ENCODE measurements at places on chromosomes 1 and 21.

- no peak for DNase-seq
These were observed 14.7 kb downstream of the XCL1 start for GRCh38 chr1:168591066-168591465.

DNA sequence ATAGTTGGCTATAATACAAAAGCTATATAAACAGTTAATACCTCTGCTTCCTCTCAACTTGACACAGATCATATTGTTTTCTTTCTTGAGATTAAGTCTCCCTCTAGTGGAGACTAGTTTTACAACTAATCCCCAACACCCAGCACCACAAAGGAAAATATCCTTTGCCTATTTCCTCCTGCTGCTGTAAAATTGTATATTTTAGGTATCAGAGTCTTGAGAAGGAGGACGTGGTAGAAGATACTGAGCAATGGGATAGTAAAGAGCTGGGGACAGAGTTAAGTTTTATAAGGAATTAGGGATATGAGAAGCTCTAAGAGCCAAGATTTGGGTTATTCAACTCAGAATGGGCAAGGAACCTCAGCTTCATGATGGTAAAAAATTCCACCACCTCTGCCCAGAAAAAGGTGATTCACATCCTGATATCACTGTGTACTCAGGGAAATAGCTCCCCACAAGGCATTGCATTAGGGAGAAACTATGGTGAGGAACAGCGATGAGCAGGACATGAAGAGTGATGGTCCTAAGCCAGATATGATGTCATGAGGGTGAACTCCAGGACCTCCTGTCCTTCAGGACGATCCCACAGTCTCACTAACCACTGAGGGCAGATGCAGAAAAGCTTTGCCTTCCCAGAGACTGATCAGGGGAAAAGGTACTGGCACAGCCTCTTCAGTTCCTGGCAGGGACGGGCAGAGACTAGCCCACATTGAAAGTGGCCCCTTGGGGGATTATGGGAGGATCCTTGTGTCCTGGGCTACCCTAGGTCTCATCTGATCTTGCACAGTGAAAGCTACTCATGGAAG, 14.7 kb upstream of the CFAP126 start:
- DNase-seq: no peak

DNA sequence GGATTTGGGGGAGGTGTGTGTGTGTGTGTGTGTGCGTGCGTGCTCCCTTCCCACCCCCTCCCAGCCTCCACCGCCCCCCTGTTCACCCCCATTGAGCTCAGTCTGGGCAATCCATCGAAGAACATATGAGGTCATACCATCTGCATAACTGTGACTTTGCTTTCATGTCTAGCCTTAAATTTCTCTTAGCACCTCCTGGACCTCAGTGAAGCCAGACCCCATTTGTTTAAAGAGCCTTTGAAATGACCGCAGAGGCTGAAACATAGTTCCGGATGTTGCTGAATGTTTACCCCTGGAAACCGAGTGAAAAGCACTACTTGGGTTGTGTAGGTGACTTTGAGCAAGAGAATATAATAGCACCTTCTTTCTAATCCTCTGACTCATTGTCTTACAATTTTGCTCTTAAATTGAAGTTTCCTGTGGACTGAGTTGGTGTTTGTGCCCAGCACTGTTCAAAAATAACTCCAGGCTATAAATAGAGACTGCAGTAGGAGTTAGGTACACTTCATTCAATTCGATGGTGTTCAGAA, 75.4 kb downstream of the UBE4B start:
- DNase-seq: peak; percentile 24

- DNase-seq: no peak
These were observed 8.2 kb upstream of the SLC9A1 start for GRCh38 chr1:27163093-27163492.

- DNase-seq: no peak
These were observed 387.8 kb downstream of the OMA1 start for GRCh38 chr1:58158506-58159433.

GRCh38 chr1:51565009-51565408, 45.9 kb upstream of the EPS15 start:
- no peak for DNase-seq

DNA sequence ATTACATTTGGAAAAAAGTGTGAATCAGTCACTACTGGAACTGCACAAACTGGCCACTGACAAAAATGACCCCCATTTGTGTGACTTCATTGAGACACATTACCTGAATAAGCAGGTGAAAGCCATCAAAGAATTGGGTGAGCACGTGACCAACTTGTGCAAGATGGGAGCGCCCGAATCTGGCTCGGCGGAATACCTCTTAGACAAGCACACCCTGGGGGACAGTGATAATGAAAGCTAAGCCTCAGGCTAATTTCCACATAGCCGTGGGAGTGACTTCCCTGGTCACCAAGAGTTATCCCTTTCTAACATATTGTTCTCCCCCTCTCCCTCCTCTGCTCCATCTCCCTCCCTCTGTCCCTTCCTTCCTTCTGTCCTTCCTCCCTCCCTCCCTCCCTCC, 47.7 kb upstream of the RHOU start:
- DNase-seq: no peak

- no peak for DNase-seq
These were observed 41.2 kb upstream of the USH2A start for GRCh38 chr1:216464489-216464888.

- peak; percentile 44 for DNase-seq
These were observed 65.4 kb downstream of the ABCA4 start for GRCh38 chr1:94055459-94056122.

GRCh38 chr1:108050911-108051629, 86.1 kb upstream of the VAV3 start:
- DNase-seq: no peak

DNA sequence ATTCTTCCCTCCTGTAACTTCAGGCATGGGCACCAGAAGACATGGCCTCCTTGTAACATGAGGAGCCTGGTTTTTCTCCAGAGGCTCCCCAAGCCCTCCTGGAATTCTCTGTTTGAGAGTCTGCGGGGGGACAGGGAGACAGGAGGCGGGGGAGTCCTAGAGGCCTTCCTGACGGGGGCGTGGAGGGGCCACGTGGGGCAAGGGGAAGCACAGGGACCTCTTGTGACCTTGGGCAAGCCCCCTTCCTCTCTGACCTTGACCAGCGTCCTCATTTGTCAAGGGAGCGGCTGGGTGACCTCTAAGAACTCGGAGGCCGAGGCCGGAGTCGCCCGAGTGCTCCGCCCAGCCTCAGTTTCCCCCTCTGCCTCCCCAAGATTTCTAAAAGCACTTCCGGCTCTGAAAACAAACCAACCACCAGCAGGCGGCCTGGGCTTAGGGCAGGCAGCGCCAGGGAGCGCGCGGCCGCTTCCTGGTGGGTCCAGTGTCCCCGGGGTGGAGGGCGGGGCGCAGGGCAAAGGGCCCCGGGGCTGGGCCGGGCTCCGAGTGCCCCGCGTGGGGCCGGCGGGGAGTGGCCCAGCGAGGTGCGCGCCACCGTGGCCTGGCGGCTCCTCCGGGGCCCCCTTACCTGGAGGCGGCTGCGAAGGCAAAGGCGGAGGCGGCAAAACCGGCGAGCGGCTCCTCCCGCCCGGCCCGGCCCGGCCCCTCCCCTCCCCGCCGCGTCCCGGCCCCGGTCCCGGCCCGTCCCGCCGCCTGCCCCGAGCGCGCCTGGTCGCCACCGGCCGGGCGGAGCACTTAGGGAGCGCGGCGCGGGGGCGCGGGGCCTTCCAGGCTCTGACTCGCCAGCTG, at the start of gene TMCO4:
TMCO4 (minus strand) TSS at position 687 of the 846 bp plus-strand sequence. CDS start 19,158 bp downstream, outside the sequence.
- no peak for DNase-seq

DNA sequence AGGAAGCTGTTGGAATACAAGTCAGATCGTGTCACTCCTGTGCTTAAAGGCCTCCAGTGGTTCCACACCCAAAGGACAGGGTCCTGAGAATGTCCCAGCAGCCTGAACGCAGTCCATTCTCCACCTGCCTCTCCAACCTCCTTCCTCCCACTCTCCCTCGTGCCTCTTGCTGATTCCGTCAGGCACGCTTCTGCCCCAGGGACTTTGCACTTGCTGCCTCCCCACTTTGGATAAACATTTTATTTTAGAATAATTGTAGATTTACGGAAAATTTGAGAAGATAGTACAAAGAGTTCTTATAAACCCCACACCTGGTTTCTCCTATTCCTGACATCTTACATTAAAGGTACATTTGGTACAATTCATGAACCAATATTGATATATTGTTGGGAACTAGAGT, 28.4 kb upstream of the LDLRAP1 start:
- no peak for DNase-seq

- no peak for DNase-seq
These were observed 16.8 kb downstream of the RUNX3 start for GRCh38 chr1:24913274-24913604.

DNA sequence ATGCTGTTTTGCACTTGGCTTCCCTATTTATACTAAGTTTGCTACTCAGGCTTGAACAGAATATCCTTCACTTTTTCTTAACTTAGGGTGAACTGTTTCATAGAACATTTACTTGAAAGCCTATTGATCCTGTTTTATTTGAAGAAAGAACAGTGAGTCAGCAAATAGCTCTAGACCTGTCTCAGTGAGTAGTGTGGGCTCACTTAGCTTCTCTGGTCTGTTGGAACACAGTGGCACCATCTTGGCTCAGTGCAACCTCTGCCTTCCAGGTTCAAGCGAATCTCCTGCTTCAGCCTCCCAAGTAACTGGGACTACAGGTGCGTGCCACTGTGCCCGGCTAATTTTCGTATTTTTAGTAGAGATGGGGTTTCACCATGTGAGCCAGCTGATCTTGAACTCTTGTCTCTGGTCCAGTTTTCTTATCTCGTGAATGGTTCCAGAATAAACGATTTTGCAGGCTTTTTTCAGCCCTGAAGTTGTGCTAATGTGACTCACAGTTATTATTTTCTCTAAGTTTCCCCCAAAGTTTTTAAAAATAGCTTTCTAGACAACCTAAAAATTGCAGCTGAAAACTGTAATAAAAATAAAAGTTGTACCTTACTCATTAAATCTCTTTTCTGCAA, 76.8 kb downstream of the KIF1B start:
- no peak for DNase-seq

DNA sequence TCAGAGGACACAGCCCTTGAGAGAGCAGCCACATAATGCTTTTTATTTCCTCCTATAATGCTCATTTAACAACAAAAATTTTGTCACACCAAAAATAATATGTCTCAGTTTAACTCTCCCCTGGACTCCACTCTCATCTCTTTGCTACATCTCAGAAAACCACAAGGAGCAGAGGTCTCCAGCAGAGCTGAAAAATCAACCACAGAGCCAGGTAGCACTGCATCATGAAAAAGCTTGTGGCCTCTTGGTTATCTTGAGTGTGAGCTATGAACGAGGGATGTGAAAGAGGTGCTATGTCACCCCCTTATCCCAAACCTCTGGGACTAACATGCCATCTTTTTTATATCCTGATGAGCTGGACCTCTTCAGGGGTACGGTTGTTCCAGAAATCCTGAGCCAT, 44.4 kb downstream of the KCNH1 start:
- DNase-seq: no peak

- DNase-seq: peak; percentile 92
These were observed 59.4 kb downstream of the NRIP1 start for GRCh38 chr21:15005391-15005790.

DNA sequence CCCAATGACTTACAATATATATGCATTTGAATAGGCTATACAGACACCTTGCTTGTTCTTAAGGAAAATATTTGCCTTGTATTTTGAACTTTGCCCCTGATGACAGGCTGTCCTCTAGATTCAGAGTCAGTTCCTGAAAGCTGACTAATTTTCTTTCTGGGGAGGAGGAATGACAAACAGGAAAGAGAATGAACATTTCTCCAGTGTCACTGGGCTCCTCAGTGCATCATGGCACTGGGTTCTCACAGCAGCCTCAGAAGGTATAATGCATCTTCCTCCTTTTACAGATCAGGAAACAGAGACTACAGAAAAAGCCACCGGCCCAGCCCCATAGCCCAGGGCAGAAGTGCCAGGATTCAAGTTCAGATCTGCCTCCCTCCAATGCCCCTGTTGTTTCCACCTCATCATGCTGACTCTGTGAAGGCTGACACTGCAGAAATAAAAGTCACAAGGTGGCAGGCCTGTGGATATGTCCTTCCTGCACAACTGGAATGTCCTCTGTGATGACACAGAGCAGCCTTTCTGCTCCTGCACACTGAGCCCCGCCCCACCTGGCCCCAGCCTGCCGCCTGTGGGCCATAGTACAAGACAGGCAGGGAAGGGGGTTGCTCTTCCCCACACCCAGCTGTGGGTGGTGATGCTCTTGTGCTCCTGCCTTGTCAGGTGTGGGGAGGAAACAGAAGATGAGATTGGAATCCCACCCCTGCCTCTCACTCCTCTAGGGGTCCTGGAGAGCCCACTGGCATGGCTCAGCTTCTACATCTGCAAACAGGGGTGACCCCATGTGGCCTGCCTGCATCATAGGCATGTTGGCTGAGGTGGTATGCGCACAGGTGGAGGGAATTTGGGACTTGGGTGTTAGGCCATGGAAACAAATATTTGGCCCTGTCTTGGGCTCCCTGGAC, 6.4 kb downstream of the TTC22 start:
- peak; percentile 23 for DNase-seq

GRCh38 chr21:25857308-25858074, 122.7 kb downstream of the GABPA start:
- no peak for DNase-seq

- DNase-seq: no peak
These were observed 6.5 kb upstream of the DNM3 start for GRCh38 chr1:171834821-171835220.

DNA sequence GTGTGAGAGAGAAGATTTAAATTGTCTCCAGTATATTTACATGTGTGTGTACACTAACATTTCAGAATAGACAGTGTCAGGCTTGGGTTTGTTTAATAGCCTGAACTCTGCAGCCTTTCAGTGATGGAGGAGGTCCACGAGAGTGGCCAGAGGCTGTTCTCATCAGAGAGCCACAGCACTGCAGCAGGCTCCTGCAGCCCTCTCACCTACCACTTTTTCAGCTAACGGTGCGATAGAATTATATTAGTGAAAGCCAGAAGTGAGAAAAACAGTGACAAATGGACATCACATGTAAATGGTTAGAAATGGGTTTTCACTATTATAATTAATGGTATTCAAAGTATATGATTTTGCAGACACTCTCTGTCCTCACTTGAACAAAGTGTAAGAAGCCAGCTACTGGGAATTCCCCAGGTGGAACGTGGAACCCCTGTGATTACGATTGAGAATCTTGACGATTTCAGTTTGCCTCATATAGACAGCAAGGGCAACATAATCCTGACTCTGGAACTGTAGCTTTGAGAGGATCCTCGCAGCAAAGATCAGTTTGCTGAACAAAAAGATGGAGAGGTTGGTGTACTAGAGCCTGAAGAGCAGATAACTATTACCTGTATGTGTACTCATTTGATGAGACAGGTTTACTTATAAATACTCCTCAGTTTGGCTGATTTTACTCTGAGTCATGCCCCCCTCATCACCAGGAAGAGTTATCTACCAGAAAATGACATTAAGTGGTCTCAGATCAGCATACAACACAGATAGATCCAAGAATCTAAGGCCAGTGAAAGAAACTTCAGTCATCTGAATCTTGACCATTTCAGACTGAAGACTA, 31.4 kb downstream of the IFI16 start:
- DNase-seq: no peak

DNA sequence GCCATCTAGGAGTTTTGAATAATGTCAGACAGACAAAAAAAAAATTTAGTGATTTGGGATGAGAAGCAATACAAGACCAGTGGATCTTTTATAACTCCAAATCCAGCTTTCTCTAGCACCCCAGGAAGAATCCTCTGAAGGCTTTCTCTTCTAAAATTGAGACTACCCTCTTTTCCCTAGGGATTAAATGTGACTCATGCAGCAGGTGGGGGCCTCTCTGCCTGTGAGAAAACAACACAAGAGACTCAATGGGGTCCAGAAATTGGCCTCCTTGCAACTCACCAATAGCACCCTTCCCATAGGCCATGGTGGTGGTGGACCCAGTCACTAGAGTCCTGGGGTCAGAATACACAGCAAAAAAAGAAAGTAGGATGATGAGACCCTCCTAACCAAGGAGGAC, 120.3 kb upstream of the ATP1A1 start:
- DNase-seq: no peak
